Thyroid gland (tissue), 4 donors: ENCODE measurements at places on chromosomes 2 and 18. TPM values are rescaled to one million over a fixed set of nuclear protein-coding genes. Genes with fewer than 3 reads are reported as not detected.

DNA sequence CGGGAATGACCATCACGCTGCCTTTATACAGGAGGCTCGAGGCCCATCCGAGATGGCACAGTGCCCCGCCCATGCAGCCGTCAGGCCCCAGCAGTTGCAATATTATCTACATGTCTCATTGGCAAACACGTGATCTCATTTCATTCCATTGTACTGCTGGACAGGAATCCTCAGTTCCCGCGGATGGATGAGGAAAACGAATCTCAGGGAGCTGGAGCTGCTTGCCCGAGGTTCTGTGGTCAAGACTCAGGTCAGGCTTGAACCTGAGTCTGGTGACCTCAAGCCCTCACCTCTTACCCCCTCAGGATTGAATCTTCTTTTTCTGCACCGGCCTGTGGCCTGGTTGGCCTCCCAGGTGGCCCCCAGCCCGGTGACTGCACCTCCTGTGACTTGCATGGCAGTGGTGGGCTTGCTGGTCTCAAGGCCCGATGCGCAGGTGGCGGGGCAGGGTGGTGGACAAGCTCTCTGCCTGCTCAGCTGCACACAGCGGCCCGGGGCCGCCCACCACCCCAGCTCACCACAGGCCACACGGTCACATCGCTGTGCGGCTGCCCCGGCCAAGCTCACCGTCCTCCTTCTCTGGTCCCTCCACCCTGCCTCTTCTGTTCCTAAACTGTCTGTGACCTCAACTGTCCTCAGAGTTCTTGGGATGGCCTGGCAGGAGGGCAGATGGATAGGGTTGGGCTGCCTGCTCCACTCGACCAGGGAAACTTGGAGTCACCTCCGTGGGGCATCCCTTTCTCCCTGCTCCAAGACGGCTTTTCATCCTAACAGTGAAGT lies 52.0 kb upstream of the HS6ST1 start:
- no peak for DNase-seq

TUBA4B gene
- not detected for total RNA-seq

DNA sequence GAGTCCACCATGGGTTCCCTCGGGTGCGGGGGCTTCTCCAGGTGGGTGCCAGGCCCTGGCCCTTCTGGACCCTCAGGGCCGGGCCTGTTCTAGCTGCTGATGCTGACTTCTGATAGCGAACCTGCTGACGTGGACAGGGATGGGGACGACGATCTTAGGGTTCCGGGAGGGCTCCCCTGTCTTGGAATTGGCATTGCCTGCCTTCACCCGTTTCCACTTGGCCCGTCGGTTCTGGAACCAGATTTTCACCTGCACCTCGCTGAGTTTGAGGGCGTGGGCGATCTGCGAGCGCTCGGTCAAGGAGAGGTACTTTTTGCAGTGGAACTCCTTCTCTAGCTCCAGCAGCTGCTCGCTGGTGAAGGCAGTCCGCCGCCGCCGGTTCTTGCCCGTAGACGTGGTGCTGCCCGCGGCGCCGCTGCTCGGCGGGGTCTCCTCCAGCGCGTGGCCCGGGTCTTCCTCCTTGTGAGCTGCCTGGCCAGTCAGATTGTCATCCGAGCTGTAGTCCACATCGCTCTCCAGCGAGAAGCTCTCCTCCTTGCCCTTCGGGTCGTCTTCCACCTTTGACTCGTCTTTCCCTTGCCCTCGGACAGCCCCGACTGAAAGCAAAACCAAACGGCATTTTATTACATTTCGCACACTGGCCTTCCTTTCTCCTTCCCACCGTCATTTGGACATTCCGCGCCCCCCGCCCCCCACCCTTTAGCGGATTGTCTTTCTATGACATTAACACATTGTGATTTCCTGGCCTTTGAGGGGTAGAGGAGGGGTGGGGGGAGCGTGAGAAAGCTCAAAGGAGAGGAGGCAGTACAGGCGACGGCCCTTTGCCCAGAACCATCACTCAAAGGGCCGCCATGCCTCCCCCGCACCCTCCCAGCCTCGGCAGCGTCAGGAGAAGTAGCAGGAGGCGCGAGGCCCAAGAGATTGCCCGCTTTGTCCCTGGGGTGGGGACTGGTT lies 2.1 kb downstream of the GBX2 start:
- DNase-seq: peak; percentile 13

- DNase-seq: no peak
Measured at GRCh38 chr2:223800908-223801307, 36.5 kb downstream of the AP1S3 start.

DNA sequence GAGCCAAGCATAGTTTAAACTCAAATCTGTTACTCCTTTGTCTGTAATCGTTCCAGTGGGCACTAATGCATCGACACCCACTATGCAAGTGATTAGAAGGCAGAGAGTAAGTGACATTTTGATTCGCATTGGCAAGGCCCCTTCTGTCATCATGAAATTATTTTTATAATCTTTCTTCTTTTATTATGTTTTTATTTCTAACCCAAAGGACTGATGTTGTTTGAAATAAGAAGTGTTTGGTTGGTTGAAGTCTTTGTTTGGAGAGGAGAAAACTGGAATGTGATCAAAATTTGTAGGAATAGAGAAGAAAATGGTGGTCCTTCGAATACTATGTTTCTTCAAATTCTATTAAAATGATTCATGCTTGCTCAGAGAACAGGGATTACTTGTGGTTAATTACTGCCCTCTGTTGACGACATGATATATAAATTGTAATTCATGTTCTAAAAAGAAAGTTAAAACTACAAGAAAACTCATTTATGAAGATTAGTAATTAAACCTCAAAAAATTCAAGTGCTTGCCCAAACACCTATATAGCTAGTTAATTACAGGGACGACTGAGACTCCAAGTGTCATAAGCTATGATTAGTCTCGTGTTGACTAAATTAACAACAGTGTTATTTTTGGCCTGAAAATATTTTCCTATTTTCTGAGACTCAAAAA lies 26.4 kb upstream of the TFPI start:
- DNase-seq: no peak

DNA sequence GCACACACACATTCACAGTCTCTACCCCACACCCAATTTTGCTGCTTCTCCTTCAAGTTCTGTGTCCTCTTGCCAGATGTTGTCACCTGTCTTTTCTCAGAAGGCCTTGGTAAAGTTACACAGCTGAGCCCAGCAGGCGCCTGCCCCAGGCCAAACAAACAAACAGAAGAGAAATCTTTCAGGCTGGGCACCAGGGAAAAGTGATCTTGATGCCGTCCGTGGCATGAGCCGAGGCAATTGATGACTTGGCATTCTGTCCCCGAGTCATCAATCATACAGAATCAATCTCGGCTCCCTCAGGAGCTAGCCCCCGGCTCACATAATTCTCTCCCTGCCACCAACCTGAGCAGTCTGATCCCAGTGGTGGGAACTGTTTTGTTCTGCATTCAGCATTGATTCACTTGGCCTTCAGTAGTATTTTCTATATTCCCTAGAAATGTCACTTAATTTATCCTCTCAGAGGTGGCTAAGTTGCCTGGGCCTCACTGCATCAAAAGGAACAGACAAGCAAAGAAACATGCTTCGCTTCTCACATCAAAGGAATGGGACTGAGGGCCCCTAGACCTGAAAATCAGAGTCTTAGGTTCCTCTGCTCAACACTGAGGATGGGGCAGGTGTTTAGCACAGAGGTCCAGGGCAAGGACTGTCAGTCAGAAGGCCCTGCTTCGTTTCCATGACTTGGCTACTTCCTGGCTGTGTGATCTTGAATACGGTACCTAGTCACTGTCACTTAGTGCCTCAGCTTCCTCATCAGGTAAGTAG lies 278.8 kb upstream of the CELF4 start:
- DNase-seq: no peak

DNA sequence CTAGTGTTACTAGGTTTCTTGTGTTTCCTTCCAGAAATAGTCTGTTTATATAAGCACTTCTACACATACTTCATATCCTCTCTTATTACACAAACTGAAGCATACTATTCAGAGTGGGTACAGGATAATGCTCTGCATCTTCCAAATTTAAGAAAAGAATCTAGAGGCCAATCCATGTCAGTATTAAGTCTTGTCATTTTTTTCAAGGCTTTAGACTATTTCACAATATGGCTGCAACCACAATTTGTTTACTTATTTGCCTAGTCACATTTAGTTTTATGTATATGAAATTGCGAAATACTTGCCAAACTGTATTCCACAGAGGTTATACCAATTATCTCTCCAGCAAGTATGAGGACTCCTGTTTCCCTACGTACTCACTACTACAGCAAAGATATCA lies 27.9 kb downstream of the IWS1 start:
- no peak for DNase-seq

- no peak for DNase-seq
Measured at GRCh38 chr2:48227617-48228344, 302.2 kb upstream of the STON1 start.

GRCh38 chr2:30026091-30027055 lies 105.0 kb upstream of the ALK start:
- peak; percentile 60 for DNase-seq

DNA sequence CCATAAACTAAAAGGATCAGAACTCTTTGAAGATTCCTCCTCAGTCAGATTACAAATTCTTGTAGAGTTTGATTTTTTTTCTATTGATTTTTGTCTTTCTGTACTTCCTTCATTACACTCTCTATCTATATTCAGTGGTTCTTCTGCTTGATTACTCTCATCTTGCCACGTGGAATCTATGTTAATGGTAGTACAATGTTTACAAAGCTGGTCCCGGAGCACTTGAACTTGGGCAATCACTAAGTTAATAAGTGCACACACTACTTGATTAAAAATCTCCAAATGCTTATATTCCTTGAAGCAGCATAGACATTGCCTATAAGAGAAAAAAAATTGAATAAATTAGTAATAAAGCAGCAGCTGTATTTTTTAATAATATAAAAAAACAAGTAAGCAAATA lies 65.1 kb downstream of the USP34 start:
- DNase-seq: no peak

DNA sequence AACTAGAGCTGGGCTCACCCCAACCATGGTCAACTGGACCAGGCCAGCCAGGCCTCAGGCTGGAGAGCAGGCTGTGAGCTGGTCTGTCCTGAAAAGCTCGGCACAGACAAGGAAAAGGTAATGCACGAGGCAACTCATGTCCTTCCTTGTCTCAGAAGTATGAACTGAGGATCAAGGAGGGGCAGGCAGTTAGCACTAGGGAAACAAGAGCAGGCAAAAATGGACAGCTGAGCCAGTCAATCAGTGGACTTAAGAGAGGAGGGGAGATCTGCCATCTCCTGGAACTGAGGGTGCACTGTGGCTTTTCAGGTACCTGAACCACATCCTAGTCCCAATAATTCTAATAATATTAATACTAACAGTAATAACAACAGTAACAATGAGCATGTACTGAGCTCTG lies 20.6 kb upstream of the WIPF1 start:
- no peak for DNase-seq

DNA sequence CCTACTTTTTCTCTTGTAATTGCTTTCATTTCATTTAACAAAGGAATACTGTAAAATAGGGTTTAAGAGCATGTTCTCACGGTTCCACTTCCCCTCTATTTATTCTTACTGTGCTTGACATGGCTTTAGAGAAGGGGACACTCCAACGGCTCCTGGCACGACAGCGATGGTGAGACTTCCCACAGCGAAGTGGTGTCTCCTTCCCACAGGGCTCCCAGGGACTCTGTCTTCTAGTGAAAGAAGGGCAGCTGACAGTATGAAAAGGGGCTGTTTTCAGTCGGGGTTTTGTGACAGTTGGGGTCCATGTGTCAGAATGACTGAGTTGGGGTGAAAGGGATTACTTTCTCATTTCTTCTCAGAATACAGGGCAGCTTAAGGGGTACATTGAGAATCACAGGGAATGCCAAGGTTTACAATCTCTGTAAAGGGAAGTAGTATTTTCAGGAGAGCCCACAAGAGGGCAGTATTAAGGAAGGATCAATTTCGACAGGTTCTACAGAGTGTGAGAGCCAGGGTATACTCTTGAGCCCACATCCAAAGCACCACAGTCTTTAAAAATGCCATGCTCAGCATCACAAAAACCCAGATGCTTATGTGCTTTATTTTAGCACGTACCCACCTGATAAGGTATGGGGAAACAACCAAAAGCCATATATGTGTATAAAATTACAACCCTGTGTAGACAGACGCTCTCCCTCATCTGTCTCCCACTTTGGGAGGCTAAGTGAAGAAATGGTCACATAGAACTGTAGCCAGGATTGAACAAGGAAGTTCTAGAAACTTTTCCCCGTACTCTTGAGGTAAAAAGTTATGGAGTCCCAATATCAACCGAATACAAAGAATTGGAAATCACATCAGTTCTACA lies 31.3 kb upstream of the RAPGEF4 start:
- DNase-seq: no peak

GRCh38 chr2:215881582-215881981 lies 131.8 kb downstream of the MREG start:
- DNase-seq: no peak

AGXT gene
- total RNA-seq: not detected

COLEC11 gene
- 20.5 TPM for total RNA-seq

- DNase-seq: no peak
Measured at GRCh38 chr2:233458031-233458610, 103.8 kb downstream of the DGKD start.

COLEC12 gene
- 34.7 TPM for total RNA-seq

DNA sequence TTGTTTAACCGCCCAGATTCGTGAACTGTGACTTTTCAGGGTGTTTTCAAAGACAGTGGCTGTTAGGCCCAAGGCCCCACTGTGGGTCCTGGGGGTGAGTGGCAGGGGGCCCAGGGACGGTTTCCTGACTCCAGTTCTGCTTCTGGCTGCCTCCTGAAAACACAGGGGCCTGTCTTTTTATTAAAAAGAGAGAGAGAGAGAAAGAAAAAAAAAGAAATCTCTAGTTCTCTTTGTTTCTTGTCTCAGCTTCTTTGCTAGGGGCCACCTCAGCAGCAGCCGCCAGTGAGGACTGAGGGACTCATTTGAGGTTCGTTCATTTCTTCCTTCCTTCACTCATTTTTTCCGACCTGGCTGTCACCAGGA lies 15.4 kb upstream of the E2F6 start:
- no peak for DNase-seq

TNFRSF11A gene
- total RNA-seq: 3.3 TPM

DNA sequence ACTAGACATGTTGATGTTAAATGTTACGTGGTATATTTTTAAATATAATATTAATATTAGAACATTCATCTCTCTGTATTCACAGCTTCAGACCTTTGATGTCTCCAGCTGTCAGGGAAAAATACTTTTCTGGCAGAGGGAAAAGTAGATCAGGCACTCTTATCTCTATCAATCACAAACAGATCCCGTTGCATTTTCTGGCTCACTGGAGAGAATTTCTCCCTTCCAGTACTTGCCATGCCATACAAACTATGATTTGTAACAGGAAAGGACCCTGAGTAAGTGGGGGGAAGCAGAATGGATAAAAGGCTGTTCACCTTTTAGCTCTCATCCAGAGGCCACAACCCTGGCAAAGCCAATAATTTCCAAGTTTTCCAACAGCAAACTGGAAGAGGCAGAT lies 158.0 kb downstream of the TCF4 start:
- DNase-seq: no peak

DNA sequence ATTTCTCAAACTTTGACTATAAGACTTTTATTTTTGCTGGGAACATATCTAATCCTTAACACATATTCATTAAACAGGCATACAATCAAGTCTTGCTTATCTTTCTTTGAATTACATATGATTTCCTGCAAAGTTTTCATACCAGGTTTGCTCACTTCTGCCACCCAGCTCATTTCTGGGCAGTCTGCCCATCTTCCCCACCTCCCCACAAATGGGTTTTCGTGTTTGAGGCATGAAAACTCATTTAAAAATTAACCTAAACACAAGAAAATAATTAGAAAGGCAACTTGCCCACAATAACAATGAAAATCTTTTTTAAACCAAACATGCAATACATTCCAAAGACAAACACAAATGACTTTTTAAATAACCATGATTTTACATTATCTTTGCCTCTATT lies 3.4 kb downstream of the CHST9 start:
- DNase-seq: no peak
